Stomach (tissue), 19 donors: ENCODE measurements at places on chromosomes 7 and 10. TPM values are rescaled to one million over a fixed set of nuclear protein-coding genes. Genes with fewer than 3 reads are reported as not detected.

The CCL24 gene
- not detected for total RNA-seq

DNA sequence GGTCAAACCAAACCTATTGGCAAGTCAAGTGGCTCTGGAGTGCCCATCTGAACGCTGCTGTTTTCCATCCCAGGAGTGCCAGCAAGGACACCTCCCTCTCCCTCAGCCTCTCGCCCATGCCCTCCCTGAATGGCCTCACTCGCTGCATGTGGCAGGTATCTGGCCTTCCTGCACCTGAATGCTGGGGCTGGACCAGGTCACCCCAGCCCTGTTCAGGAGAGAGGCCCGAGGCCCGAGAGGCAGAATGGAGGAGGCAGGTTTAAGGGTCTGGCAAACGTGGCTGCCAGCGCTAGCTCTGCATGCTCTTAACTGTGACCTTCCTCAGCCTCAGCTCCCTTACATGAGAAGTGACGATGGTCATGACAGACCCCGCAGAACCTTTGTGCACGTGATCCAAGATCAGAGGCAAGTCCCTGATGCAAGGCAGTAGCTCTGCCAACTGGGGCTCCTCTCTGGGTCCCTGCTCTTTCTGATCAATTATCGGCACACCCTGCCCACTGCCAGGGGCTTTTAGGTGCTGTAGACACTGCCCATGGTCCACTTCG lies 295.7 kb upstream of the ZMIZ1 start:
- DNase-seq = no peak

GRCh38 chr10:129730993-129731325 lies 233.1 kb downstream of the EBF3 start:
- DNase-seq = no peak

The FUOM gene
- 7.2 TPM for total RNA-seq

DNA sequence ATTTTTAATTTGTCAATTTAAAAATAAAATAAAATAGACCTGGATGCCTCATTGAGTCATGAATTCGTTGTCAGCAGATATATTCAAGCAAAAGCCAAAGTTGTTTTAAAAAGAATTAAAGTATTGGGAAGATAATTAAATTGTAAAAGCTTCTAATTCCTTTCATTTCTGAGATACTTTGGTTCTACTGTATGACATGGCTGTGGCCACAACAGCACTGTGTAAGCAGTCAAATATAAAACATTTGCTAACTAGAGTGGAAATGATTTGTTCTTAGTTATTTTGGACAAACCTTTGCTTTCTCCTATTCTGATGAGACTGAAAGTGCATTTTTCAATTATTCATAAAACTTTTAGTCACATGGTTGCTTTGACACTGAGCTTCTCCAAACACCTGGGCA lies 143.6 kb upstream of the FAM13C start:
- no peak for DNase-seq

GRCh38 chr7:126286317-126286716 lies 966.4 kb downstream of the GRM8 start:
- DNase-seq = no peak

DNA sequence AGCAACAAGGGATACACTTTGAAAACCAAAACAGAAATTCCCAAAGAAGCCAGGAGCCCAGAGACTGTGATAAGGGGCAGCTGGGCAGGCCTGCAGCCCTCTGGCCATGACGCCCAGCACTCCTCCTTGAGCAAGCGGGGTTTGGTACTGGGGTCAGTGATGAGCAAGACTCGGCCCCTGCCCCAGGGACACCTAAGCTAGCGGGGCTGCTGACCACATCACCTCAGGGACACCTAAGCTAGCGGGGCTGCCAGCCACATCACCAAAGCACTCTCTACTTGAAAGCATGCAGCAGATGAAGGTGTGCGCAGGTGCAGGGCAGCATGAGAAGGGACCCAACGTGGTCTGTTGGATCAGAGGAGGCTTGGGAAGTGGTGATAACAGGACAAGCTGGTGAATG lies 108.0 kb upstream of the PPP2R2D start:
- DNase-seq = no peak

DNA sequence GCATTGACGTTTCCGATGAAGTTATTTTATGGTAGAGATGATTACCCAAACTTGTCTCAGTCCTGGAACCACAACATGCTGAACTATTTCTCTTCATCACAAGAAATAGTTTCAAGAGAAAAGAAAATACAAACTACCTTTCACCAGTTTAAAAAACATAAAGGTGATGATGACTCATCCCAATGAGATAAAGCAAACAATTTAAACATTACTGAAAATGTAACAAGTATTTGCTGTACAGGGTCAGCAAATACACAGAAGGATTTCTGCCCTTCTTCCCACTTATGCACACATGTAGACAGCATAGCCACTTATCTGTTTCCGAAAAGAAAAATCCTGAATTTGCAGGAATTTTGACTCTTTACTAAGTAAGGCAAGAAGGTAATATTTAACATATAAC lies 50.8 kb downstream of the RHOBTB1 start:
- no peak for DNase-seq

DNA sequence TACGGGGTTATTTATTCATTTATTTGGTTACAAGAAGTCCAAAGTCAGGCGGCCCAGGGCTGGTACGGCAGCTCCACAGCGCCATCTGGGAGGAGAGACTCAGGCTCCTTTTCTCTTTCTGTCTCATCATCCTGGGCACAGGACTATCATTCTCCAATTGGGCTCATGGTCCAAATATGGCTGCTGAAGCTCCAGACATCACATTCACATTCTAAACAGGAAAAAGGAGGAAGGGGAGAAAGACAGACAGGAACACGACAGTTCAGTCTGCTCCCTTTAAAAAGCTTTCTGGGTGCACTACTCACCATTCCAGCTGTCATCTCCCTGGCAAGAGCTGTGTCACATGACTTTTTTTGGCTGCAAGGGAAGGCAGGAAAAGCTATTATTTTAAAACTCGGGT lies 74.4 kb upstream of the PDZD8 start:
- no peak for DNase-seq

The CFAP46 gene
- total RNA-seq = 2.3 TPM
